ENCODE measurements at places on chromosomes 16 and 17.

- no peak for DNase-seq
These were observed 5.5 kb upstream of the CDIPT start for GRCh38 chr16:29868396-29869009.

DNA sequence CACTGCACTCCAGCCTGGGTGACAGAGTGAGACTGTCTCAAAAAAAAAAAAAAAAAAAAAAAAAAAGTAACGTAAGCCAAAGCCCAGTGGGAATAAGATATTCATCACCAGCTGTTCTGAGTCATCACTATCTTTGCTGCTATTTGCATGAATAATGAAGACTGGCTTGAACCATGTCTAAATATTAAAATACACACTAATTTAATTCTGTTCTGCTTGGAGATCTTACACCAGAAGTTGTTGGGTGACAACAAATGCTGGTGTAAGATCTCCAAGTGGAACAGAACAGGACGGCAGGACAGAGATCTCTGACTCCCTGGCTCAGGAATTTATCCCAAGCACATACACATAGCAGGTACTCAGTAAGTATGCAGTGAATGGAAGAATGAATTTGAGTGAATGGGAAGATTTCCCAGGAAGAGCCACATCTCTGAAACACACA, 19.6 kb downstream of the DNAH17 start:
- DNase-seq = no peak

DNA sequence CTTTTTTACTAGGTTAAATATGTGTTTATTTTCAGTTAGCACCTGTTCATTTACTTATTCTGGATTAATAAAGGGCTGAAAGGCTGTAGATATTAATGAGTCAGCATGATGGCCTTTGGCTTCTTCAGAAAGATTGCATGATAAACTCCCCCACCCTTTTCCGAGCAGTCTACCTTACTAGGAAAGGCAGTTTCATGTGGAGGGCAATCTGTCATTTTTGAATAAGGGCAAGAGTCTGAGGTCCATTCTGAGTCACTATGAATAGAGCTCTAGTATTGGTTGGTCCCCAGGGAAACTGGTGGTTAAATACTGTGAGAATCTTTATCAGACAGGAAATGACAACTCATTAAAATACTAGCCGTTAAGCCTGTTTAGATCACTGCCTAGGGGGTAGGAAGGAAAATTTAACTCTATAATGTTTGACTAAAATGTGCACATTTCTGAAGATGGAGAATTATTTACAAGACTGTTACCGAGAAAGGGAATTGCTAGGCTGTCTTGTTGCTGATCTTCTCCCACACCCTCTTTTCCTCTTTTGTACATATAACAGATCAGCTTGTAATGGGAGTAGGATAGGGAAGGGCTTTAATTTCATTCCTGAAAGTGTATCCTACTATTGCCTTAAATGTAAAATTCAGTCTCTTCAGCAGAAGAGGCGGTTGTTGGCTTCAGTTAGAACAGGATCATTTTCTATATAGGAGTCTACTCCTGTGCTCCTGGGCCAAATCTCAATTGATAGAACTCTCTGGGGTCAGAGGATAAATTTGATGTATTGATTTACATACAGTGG, 63.3 kb downstream of the TUBD1 start:
- DNase-seq = no peak

DNA sequence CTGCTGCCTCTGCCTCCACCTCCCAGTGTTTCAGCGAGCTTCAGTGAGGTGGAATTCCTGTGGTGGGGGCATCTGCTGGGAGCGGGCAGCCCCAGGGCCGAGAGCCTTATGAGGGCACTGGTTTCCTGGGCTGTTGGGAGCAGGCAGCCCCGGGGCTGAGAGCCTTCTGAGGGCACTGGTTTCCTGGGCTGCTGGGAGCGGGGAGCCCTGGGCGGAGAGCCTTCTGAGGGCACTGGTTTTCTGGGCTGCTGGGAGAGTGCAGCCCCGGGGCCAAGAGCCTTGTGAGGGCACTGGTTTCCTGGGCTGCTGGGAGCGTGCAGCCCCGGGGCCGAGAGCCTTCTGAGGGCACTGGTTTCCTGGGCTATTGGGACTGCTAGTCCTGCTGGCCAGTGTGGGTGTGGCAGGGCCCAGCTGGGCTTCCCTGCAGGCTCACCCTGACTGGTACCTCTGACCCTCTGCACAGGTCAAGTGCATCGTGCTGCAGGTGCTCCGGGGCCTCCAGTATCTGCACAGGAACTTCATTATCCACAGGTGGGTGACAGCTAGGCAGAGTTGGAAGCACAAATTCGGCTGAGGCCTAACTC, 5.6 kb downstream of the CDK10 start:
- no peak for DNase-seq

DNA sequence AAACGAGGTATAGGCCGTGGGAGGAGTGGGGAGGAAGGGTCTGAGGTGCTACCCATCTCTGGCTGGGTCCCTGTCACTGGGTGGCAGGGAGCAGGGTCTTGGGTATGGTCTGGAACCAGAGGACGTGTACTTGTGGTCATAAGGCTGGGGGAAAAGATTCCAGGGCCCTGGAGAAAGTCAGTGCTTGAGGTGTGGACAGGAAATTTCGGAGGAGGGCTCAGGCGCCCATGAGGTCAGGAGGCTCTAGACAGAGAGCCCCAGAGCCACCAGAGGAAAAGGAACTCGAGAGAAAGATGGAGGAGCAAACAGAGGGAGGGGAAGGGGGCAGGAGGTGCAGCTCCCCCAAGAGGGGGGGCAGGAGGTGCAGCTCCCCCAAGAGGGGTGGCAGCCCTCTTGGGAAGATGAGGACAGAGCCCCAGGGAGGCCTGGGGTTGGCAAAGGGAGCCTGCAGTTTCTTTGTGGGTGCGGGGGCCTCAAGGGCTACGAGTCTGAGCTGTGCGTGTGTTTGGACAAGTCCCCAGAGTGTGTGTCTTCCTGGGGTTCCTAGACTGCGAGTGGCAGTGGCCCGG, 683 bp upstream of the SLC7A6 start:
- no peak for DNase-seq

DNA sequence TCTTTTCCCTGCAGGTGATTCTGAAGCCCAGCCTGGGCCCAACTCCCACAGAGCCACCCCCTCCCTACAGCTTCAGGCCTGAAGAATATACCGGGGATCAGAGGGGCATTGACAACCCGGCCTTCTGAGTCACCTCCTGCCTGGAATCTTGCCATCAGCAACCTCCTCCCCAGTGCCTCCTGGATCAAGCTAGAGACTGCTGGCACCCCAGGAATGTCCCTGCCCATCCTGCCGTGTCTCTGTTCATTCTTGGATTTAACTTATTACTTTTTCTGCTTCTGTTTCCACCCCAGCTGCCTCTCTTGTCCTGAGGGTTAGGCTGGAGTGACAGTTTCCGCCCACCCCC, 4.9 kb downstream of the TMEM92 start:
- no peak for DNase-seq

DNA sequence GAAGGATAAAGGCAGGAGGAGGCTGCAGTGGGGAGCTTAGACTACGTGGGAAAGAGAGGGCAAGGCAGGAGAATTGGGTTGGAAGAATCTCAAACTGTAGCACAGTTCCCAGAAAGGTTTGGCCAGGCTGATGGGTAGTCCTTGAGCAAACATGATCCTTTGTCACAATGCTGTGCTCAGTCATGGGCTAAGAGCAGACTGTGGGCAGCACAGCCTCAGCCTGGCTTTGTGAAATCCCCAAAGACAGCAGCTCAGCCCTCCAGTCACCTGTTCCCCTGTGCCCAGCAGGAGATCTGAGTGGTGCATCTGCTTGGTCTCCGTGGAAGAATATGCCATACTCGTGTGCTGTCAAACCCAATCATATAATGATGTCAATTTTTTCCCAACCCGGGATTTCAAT, 10.6 kb upstream of the ENGASE start:
- peak; percentile 1 for DNase-seq

- DNase-seq = no peak
These were observed 51.4 kb downstream of the MFSD11 start for GRCh38 chr17:76789235-76789788.

DNA sequence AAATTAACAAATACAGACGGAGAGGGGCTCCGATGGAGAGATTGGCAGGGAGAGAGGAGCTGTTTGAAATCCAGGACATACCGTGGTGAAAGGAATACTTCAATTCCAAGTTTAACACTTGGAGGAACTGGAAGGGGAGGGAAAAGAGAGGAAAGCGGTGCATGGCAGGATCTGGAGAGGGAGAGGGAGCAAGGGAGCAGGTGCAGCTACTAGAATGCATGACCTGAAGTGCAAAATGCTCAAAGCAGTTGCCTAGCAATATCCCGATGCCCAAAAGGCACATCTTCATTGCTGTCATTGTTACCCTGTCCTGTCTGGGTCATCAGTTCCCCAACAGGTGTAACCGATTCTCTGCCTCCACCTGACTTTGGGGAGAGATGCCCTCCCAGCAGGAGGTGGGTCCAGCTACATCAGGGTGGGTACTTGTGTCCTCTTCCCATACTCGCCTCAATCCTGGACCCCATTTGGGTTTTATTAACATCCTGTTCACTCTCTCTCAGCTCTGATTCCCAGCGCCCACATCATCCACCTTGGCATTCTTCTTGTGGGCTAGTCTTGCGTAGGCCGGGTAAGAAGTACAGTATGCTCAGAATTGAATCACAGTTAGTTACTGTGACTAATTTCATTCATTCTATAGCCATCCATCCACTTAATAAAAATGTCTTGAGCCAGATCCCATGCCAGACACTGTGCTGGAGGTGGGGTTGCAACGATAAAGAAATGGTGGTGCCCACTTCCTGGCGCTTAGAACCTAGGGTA, 37.4 kb upstream of the EMP2 start:
- DNase-seq = no peak

GRCh38 chr17:16100737-16101400, 101.2 kb downstream of the TTC19 start:
- DNase-seq = no peak

DNA sequence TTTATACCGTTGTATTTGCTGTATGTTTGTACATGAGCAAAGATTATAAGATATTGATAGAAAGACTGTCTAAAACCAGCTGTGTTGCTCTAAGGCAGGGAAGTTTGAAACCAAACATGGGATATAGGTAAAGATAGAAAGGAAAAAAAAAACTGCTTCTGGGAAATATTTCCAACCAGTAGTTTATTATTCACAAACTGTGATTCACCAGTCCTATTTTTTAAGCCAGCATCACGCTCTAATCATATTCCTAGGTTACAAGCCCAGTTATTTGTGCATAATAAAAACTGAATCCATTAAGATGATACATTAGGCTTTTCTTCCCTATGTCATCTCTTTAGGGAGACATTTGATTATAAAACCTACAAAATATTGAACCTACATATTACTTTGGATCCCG, 4.0 kb downstream of the ERN1 start:
- DNase-seq = no peak
